ENCODE measurements at places on chromosomes 1 and 21. TPM values are rescaled to one million over a fixed set of nuclear protein-coding genes. Genes with fewer than 3 reads are reported as not detected.

GLIS1 gene
- polyA plus RNA-seq, result 0.44 TPM

IL19 gene
- polyA plus RNA-seq, result not detected

HSD3B2 gene
- not detected for polyA plus RNA-seq

UBR4 gene
- 75.8 TPM for polyA plus RNA-seq

TDRD10 gene
- 0.27 TPM for polyA plus RNA-seq

LCE3D gene
- not detected for polyA plus RNA-seq

Measured in brain (organoid and tissue), 16 donors.